ENCODE measurements at places on chromosomes 4 and X.

GRCh38 chr4:183599284-183599683 is 59.7 kb downstream of the RWDD4 start:
- no peak for DNase-seq

DNA sequence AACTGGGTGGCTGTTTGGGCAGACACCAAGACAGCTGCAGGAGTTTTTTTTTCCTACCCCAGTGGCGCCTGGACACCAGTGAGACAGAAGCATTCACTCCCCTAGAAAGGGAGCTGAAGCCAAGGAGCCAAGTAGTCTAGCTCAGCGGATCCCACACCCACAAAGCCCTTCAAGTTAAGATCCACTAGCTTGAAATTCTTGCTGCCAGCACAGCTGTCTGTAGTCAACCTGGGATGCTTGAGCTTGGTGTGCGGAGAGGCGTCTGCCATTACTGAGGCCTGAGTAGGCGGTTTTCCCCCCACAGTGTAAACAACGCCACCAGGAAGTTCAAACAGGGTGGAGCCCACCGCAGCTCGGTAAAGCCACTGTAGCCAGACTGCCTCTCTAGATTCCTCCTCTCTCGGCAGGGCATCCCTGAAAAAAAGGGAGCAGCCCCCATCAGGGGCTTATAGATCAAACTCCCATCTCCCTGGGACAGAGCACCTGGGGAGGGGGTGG is 171.4 kb downstream of the ARHGEF9 start:
- DNase-seq, result no peak

GRCh38 chr4:170198747-170199146 is 109.0 kb upstream of the AADAT start:
- no peak for DNase-seq

DNA sequence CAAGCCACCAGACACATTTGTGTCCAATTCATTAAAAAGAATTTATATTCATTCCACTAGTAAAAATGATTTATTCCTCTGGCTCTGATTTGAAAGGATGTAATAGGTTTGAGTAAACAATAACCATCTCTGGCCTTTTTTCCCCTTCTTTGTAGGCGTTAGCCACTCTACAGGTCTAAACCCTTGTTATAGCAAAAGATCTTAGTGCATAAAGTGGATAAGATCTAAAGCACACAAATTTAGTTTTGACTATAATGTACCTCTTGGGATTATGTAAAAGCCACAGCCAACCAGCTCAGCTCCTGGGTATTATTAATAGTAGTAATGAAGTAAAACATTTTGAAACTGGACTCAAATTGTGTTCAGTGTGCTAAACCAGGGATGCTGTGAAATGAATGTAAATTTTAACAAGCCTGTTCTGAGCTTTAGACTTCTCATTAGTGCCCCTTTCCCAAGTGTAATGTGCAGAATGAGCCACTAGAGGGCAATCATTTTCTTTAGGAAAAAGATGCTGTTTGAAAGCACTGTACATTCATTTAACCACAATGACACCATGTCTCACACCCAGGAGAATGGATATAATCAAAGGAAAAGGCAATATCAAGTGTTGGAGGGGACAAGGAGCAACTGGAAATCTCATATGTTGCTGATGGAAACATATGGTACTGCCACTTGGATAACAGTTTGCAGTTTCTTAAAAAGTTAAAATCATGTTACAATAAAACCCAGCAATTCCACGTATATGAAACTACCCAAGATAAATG is 69.7 kb downstream of the KLHL8 start:
- DNase-seq, result peak; percentile 79

DNA sequence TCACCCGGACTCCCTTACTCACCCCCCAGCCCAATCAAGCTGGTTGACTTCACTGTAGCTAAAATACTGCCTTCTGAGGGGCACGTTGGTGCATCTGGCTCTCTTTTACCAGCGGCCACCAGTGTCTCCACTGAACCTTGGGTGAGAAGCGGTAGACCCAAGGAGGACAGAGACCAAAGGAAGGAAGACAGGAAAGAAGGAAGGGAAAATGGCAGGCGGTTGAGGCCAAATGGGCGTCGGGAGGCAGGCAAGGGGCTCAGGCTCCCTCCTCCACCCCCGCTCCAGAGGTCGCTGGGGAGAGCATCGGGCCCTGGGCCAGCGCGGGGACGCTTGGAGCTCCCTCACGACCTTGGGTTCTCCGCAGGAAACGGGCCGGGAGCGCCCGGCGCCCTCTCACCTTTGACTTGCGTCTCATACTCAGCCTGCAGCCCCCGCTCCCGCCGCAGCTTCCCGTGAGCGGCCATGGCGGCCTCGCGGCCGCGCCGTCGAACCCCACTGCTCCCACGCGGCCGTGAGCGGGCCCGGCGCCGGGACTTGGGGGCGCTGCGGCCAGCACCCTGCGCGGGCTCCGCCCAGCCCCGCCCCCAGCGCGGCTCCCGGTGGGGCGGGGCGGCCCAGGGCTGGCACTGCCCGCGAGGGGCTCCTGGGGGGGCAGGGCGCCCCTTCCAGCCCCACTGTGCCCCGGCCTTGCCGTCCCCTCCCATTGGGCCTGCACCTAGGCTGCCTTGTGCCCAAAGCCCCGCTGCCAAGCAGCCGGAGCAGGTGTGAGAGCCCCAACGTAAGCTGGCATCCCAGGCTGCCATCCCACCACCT is at the start of gene ARHGAP4:
ARHGAP4 (minus strand) TSS at position 526 of the 813 bp plus-strand sequence; CDS start at position 464, 62 bp downstream.
- peak; percentile 46 for DNase-seq

DNA sequence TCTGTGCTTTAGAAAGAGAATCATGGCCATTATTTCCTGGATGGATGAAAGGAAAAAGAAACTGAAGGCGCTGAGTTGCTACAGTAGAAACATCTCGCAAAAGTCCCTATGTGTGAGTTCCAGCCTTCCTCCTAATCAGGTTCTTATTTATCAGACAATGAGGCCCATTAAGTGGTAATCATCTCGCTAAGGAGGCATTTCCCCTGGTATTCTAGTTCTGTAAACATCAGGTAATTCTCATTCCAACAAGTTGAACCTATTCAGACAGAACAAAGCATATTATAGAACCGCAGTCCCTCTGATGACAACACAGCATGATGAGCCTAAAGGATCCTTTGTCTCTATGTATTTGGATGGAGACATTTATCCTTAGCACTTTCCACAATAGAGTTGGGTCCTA is 205.7 kb upstream of the MAOA start:
- DNase-seq, result no peak

GRCh38 chrX:43121637-43122036 is 343.7 kb upstream of the PPP1R2C start:
- DNase-seq, result peak; percentile 10

- DNase-seq, result no peak
Measured at GRCh38 chr4:16687845-16688244, 210.6 kb downstream of the LDB2 start.

- DNase-seq, result no peak
Measured at GRCh38 chrX:93538575-93538974, 134.8 kb downstream of the NAP1L3 start.

- DNase-seq, result peak; percentile 51
Measured at GRCh38 chrX:134484039-134484438, 24.1 kb downstream of the HPRT1 start.

- DNase-seq, result no peak
Measured at GRCh38 chr4:24753519-24753918, 41.9 kb upstream of the SOD3 start.

DNA sequence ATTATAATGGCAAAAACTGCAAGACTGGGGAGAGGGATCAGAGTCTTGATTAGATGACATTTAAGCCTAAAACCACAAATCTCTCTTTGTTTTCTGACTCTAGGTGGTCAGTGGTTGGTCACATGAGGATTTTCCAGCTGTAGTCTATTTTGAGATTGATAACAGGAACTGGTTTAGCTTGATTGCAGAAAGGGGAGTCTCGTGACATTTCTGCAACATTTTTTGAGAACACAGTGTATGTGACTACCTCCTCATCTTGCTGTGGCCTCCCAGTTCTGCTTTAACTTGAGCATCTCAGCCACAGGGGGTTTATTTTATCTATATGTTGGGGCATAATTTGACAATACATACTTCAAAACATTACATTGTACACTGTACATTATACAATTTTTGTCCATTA is 726.4 kb upstream of the MAGEB2 start:
- DNase-seq, result no peak

DNA sequence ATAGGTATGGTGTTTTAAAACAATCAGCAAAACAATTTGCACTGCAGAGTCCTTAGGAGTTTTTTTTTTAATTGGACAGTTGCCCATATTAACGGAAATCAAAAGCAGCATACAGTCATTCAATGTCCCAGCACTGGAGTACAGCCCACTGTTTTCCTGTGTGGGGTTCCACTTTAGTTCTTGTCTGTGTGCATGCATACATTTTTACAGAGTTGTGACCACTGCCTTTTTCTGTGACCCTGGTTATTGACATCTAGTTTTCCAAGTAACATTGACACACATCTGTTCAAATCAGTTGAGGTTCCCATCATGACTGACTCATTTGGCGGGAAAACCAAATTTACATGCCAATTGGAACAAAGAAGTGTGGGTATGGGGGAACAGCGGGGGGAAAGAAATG is 83.3 kb downstream of the HPRT1 start:
- DNase-seq, result no peak

DNA sequence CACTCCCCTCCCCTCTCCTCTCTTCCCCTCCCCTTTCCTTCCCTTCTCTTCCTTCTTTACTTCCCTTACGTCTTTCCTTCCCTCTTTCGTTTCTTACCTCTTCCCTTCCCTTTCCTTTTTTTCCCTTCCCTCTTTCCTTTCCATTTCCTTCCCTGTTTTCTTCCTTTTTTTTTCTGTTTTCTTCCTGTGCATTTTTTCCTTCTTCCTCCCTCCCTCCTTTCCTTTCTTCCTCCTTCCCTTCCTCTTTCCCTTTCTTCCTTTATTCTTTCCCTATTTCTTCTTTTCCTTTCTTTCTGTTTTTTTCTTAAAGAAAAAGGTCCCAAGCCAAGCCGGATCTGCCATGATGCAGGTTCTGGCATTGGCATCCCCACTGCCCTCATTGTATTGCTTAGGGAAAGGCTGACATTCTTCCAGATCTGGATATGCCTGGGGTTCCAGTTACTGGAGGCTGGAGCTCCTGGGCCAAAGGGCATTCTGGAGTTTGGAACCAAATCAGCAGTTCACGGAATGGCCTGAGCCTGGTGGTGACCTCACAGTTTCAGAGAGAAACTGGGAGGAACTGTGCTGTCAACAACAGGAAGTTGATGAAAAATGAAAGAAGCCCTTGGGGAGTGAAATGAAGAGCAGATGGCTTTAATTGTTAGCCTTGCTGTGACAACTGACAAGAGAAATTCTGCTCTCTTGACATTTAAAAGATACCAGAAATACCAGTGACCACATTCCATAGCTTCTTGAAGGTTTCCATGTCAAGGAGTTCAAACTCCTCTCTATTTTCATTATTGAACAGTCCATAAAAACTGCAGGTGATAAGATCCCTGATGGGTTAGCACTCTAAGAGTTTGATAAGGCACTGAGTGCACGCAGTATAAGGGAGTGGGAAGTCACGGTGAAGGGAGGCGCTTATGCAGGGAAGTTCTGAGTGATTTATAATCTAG is 622.1 kb downstream of the SPRY1 start:
- no peak for DNase-seq

GRCh38 chr4:37634180-37634579 is 52.0 kb downstream of the RELL1 start:
- no peak for DNase-seq

DNA sequence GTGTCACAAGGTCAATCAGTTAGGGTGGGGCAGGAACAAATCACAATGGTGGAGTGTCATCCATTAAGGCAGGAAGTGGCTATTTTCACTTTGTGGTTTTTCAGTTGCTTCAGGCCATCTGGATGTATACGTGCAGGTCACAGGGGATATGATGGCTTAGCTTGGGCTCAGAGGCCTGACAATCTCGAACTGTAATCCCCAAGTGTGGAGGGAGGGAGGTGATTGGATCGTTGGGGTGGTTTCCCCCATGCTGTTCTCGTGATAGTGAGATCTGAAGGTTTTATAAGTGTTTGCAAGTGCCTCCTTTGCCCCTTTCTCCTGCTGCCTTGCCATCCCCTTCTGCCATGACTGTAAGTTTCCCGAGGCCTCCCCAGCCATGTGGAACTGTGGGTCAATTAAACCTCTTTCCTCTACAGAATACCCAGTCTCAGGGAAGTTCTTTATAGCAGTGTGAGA is 36.7 kb upstream of the STS start:
- DNase-seq, result no peak

DNA sequence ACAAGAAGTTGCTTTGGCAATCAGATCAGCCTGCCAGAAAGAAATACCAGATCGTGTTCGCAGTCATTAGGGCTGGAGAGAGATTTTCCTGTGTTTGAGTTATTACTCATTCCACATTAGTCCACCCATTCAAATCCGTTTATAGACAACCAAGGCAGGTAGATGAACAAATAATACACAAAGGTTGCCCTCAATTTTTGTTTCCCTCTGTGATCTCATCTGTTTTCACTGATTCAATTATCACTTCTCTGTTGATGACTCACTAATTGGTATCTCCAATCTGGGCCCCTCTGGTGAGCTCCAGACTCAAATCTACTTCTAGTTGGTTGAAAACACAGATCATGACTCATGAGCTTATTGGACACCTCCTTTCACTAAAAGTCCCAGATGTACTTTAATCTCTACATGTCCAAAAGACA is 54.5 kb downstream of the CHM start:
- no peak for DNase-seq

DNA sequence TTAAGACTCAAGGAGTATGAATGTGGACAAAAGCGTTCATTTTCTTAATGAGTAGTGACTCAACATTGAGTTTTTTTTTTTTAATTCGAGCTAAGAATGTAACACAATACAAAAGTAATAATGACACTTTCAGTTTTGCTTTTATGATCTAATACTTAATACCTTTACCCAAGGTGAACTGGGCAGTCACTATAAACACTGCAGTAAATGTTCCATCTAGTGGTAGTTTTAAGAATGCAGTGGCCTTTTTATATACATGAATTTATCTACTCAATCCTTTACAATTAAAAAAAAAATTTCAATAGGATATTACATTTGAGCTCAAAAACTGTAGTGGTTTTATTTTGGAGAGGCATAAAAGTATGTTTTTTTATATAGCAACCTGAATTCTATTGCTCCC is 33.9 kb downstream of the PDK3 start:
- DNase-seq, result peak; percentile 64

GRCh38 chr4:145816091-145816490 is 122.5 kb downstream of the ZNF827 start:
- no peak for DNase-seq

GRCh38 chr4:168555437-168555836 is 58.6 kb downstream of the PALLD start:
- no peak for DNase-seq

DNA sequence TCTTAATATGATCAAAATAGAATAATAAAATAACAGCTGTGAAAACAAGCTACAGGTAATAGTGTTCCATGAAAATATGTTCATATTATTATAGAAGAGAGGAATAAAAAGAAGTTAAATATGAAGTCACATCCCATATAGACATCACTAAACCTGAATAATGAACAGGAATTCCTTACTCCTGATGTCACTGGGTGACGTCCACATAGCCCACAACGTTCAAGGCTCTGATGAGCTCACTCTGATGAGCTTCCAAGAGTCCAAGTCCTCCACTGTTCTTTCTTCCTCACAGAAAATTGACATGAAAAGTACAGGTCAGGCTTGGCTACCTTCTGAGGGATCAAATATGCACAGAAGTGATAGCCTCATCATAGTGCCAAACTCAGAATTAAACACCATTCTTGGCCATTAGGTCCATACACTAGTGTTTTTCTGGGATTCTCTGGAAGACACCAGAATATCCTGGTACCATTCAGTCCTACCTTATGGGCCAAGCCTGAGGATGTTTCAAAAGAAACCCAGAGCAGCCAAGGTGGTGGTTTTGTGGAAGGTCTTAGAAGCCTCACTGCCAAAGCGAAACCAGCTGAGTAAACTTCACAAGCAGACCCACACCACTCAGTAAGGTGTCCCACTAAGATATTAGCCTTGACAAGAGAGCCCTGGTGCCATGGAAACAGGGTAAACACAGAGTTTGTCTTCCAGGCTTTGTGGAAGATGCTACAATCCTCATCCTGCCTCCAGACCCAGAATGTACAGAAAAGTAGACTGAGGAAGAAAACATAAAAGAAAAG is 138.4 kb upstream of the HHIP start:
- DNase-seq, result no peak

Measured in CD4-positive, alpha-beta T cell treated with Interleukin-10 for 1 hour (primary cell).